Fibroblast of pulmonary artery (primary cell): ENCODE measurements at places on chromosomes 3 and 15.

- DNase-seq, result peak; percentile 42
Observed at GRCh38 chr3:25663869-25664811, 567 bp downstream of the TOP2B start.

GRCh38 chr3:159866201-159866746, 122.4 kb upstream of the IL12A start:
- DNase-seq, result no peak

GRCh38 chr3:31067004-31067403, 172.5 kb upstream of the GADL1 start:
- peak; percentile 93 for DNase-seq

DNA sequence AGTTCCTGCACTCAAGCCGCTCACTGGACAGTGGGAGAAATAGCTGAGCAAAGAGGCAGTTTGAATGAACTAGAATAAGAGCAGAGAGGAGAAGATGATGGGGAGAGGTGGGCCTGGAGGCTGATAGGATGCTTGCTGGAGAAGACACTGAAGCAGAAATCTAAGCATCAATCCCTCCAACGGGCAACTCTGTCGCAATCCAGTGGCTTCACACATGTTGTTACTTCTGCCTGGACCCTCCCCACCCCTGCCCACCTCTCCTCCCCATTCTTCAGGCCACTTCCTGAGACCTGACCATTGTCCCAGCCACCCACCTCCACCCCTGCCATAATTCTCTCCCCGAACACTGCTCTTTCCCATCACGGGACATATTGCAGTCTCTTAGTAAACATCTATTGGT, 76.0 kb downstream of the SRGAP3 start:
- DNase-seq, result no peak

DNA sequence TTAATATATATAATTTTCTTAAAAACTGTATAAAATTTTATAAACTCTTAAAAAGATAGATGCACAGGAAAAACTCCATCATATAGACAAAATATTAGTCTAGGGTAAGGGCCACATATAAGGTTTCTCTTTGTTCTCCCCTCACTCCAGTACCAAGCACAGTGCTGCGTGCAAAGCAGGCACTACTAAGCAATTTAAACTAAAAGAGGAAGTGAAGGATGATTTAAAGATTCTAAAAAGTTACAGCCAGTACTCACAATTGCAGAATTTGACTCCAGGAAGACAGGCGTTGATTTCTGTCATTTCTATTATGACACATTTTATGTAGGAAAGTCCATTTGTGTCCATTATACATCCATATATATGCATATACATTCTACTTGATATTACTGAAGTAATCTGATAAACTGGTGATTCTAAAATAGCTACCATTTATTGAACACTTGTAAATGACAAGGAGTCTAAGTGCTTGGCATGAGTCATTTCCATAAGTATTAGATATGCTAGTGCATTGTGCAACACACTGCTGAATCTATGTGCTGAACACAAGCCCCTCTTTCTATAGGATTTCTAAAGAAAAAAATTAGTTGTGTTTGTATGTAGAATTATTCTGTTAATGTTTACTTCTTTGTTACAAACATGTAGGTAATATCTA, 785.5 kb upstream of the ARRDC4 start:
- no peak for DNase-seq

DNA sequence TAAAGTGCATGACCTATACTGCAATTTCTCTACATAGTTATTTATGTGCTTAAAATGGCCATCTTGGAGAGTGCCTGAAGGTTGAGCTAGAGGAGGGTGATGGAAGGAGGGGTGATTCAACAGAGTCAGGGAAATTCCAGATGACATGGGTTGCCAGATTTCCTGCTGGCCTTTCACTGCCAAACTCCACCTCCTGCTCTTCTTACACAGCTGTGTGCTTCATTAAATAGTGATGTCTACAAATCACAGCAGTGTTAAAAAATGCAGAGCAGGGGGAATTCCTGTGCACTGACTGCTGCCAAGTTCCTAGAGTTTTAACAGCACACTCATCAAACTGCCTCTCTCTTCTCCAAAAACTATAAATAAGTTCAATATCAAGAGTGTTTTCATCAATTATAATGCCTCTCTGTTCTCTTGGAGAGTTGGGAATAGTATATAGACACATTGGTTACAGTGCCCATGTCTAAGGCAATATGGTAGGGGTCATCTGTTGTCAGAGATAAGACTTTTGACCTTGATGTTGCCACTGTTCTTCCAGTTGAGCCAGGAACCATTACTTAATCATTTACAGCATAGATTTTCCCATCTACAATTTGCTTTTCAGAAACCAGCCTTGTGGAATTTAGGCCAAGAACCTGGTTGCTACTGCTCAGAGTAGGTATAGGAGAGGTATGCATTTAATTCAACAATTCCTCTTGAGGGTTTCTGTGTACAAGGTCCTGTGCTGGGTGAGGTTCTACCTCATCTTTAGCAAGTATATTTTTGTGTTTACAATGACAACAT, 79.6 kb downstream of the TP63 start:
- DNase-seq, result peak; percentile 97

DNA sequence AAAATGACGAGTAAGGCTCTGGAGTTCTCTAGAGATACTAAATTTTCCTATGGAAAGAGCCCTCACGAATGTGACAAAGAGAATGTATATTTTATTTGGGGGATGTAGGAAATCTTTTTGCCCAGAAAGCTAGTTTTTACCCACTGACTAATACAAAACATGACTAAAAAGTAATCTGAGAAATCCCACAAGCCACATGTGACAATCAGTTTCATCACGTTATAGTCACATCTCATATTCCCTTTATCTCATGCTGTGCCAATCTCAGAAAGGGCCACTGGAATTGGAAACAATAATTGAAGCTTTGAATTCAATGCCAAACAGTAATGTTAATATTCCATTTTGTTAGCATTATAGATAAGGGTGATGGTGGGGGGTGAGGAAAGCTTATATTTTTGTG, 509.0 kb upstream of the GOLIM4 start:
- no peak for DNase-seq

DNA sequence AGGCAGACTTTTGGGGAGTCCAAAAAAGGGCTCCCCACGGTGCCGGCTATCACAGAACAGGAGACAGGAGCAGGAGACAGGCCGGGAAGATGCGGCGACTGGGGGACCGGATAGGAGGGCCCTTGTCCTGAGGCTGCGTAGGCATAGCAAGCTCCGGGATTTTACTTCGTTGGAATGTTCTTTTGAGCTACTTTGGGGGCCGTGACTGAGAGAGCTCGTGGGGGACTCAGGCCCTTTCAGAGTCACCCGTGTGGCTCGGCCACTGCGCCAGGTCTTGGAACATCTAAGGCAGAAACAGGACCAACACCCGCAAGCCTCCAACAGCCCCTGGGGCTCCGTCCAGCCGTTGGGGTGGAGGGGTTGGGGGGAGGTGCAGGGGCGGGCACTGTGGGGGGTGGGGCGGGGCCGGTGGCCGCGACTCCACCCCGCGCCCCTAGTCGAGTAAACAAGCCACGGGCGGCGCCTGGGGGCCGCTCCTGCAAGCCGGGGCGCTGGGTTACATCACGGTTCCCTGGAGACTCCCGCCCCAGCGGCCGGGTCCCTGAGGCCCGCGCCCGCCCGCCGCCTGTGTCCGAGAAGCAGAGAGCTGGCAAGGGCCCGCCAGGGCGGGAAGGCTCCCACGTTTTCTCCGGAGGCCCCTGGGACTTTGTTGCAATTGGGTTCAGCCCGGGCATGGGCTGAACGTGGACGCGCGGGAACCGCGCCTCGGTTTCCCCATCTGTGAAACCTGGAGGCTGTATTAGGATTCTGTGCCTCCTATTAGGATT, 23.3 kb upstream of the C15orf39 start:
- no peak for DNase-seq

DNA sequence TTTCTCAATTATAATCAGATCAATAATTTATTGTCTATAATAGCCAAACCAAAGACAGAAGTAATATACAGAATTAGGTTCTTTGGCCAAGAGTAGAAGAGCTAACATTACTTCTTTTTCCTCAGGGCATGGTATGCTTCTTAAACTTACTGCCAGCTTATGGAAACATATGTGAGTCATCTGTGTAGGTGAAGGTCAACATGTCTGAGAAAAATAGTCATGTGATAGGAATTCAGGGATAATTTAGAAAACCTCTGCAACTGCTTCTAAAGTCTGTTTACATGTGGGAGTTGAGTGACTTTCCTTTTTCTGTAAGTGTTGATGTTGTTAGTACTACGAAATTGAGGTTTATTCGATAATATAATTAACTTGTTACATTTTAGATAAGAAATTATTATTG, 19.2 kb upstream of the MAP6D1 start:
- peak; percentile 76 for DNase-seq

GRCh38 chr3:17489139-17489538, 253.3 kb downstream of the TBC1D5 start:
- DNase-seq, result peak; percentile 8

DNA sequence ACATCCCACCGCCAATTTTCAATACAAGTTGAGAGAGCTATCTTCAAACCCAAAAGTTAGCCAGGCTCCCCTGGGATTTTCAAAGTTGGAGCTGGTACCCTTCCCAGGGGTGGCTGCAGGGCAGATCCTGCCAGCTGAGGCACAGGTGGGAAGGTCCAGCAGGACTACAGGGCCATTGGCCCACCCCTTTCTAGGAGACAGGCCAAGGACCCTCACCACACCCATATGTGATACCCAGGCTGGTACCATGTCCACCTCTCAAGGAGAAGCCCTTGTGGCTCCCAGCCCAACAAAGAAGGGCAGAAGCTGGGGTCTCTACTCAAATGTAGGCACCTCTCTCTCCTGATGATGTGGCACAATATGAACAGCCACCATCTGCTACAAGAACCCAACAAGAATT, 8.0 kb downstream of the POC1A start:
- no peak for DNase-seq

DNA sequence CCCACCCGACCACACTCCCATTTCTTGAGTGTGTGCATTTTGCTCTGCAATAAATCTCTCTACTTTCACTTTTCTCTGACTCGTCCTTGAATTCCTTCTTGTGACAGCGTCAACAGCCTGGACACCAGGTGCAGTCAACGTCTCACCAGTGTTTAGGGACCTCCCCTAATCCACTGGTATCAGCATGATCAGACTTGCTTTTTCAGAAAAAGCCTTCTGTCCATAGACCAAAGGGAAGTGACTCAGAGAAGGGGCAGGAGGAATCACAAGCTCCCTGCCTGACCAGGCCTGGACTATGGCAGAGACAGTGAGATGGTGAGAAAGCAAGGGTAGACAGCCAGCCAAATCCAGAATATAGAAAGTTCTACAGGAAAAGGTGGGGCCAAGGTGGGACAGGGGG, 15.5 kb downstream of the CCR5 start:
- peak; percentile 38 for DNase-seq

GRCh38 chr15:100780208-100780800, 99.3 kb upstream of the ALDH1A3 start:
- DNase-seq, result no peak

GRCh38 chr15:23663232-23663631, 15.6 kb upstream of the MAGEL2 start:
- no peak for DNase-seq

- peak; percentile 87 for DNase-seq
Observed at GRCh38 chr3:79490165-79491028, 277.4 kb downstream of the ROBO1 start.

GRCh38 chr3:9976721-9977709, 9.6 kb downstream of the EMC3 start:
- DNase-seq, result peak; percentile 98

- DNase-seq, result no peak
Observed at GRCh38 chr3:69250014-69250413, 127.6 kb upstream of the LMOD3 start.

DNA sequence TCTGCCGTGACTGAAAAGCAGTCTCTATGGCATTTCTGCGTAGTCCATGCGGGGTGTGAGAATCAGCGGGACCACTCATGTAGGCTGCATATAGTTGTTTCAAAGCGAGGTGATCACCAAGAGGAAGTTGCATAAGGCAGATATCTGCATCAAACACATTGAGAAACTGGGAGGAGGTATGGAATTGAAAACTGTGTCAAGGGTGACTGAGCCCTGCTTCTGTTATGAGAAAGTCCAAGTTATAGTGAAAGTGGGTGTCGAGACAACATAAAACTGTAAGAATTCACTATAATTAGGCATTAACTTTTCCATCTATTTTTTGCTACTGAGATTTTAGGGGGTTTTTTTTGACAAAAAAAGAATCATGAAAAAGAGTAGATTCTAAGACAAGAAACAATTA, 109.3 kb downstream of the ZIC1 start:
- peak; percentile 2 for DNase-seq

GRCh38 chr15:89003865-89004725, 84.2 kb upstream of the ABHD2 start:
- peak; percentile 74 for DNase-seq

DNA sequence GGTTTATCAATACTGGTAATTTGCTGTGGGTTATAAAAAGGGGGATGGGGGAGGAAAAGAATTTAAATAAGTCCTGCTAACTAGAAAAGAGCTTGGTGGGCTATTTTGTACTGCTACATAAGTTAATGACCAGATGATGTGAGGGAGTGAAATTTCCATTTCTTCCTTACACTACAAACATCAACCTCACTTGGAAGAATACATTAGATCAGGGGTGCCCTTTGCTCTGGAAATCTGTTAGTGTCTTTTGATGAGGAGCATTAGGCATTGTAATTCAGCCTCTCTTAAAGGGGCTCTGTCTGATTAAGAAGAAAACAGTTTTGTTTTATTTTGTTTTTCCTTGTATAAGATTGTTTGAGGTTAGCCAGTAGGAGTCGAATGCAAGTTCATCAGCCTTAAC, 576.4 kb upstream of the TBL1XR1 start:
- no peak for DNase-seq

GRCh38 chr15:72784456-72784876, 908 bp upstream of the ADPGK start:
- DNase-seq, result no peak

GRCh38 chr15:48996276-48996675, 32.6 kb upstream of the SHC4 start:
- DNase-seq, result no peak

DNA sequence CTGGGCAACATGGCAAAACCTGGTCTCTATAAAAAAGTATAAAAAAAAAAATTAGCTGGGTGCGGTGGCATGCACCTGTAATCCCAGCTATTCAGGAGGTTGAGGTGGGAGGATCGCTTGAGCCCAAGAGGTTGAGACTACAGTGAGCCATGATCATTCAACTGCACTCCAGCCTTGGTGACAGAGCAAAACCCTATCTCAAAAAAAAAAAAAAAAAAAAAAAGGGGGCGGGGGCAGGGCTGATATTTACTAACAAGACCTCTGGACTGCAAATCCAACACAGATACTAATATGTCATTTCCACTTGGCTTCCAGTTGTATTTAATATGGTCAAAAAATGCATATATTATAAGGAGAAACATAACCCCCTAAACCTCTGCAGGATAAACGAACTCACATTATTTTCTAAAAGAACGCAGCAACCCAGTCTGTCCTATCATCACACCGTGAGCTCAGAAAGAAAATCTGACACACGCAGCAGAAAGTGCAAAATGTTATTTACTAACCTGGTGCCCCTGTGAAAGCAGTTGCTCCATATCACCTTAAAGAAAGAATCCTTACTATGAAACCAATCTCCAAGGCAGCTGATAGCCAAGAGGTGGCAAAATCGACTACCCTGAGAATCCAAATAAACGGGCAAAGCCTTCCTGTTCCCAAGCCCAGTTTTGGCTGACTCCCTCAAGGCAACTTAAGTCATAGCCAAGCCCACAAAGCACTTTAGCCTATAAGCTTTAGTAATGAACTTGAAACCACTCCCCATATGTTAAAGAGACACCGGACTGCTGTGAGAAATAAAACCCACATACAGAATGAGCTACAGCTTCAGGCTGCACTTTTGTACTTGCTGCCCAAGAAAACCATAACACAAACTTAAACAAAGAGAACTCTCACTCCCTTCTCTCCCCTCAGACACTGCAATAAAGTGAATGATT, 39.3 kb downstream of the PLD1 start:
- peak; percentile 93 for DNase-seq

- no peak for DNase-seq
Observed at GRCh38 chr3:9779075-9779593, 9.4 kb upstream of the CAMK1 start.
